Astrocyte of the spinal cord (primary cell): ENCODE measurements at places on chromosomes 13 and 19.
A peak's percentile ranks its signal among the peaks of the same experiment; 100 is the strongest.

- DNase-seq: no peak
These were observed 25.7 kb upstream of the UBE2L5 start for GRCh38 chr13:30396434-30397075.

GRCh38 chr13:96065849-96066248 lies 12.6 kb upstream of the UGGT2 start:
- no peak for DNase-seq

- no peak for DNase-seq
These were observed 2486.0 kb upstream of the PCDH20 start for GRCh38 chr13:63901630-63902029.

DNA sequence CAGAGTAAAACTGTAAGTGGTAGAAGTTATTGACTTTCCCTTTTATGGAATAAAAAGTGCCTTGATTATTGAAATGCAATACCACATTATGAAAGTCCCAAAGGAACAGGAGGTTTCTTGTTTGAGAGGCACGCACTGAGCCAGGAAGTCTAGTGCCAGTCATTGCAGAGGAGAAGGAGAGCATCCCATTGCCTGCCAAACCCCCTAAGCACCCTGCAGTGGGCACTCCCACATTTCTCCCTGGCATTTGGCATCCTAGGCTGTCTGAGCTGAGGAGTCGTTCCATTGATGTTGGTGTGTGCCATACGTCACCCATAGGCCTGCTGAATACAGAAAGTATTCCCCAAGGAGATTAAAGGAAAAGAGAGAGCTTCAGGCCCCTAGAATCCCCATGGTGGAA lies 85.7 kb upstream of the MBNL2 start:
- DNase-seq: no peak

- no peak for DNase-seq
These were observed 81.7 kb downstream of the ZNF429 start for GRCh38 chr19:21587117-21587461.

GRCh38 chr19:48400018-48400742 lies 6.7 kb downstream of the GRIN2D start:
- peak; percentile 81 for DNase-seq
